ENCODE measurements at places on chromosomes 13 and 19.

- DNase-seq = no peak
Observed at GRCh38 chr13:22736084-22736767, 444.6 kb upstream of the SGCG start.

GRCh38 chr13:112601371-112601770 lies 13.4 kb upstream of the TUBGCP3 start:
- DNase-seq = no peak

DNA sequence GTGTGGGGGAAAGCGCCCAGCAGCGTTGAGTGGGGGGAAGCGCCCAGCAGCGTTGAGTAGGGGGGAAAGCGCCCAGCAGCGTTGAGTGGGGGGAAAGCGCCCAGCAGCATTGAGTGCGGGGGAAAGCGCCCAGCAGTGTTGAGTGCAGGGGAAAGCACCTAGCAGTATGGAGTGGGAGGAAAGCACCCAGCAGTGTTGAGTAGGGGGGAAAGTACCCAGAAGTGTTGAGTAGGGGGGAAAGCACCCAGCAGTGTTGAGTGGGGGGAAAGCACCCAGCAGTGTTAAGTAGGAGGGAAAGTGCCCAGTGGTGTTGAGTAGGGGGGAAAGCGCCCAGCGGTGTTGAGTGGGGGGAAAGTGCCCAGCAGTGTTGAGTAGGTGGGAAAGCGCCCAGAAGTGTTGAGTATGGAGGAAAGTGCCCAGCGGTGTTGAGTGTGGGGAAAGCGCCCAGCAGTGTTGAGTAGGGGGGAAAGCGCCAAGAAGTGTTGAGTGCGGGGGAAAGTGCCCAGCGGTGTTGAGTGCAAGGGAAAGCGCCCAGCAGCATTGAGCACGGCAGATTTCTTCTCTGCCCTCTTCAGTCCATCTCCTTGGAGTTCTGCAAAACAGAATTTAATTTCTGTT lies 138.4 kb downstream of the ATP11A start:
- no peak for DNase-seq

DNA sequence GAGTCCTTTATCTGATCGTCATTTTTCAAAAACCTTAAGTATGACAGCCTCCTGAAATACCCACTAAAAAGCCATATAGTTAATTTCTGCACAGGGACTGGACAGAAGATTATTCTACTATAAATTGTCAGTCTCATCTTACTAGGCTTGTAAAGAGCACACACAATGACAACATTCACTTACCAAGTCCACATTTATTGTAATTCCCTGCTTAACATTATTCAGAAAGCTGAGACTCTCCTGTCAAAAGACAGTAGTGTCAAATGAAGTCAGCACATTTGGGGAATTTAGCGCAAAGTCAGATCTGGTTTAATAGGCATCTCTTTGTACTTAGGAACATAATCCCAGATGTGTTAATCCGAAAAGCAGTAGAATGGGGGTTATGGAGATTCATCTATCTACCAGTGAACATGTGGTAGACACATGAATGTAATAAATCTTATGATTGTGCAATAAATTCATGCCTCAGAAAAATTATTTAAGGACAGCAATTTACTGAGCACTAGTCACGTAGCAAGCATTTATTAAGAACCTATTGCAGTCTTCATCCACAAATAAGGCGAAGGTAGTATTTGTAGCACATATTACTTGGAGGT lies 224.6 kb upstream of the GPC6 start:
- DNase-seq = no peak

- DNase-seq = no peak
Observed at GRCh38 chr13:34883396-34883795, 58.7 kb upstream of the NBEA start.

DNA sequence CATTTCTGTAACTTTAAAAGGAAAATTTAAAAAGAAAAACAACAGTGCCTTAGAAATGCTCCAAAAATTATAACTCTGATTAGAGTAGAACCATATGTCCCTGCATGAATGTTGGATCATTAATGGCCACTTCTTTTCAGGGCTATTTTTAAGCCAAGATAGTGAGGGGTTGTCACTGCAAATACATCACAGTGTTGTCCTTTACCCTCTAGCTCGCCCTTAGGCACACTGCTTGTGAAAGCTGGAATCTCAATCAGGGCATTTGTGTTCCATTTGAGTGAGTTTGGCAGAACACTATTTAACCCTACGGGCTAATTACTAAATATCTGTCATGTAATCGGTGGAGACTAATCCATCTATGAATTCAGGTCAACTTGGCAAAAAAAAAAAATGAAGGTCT lies 212.2 kb downstream of the NHLRC3 start:
- no peak for DNase-seq

- no peak for DNase-seq
Observed at GRCh38 chr19:54670576-54671357, 8.0 kb downstream of the LILRB4 start.

DNA sequence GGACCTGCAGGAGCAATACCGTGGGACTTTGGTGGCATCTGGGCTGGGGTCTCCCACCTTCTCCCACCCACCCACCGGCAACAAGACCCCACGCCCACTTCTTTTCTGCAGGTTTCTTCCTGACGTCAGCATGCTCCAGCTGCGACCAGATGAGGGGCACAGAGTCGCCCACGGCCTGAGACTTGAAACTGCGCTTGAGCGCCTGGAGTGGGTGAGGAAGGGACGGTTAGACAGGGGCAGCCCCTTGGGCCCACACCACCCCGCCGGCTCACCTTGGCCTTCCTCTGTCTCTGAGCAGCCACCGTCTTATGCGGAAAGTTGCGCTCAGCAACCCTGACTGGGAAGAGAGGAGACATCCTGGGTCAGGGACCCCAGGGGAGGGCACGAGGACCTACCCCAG lies 2.2 kb downstream of the GARIN5B start:
- no peak for DNase-seq

DNA sequence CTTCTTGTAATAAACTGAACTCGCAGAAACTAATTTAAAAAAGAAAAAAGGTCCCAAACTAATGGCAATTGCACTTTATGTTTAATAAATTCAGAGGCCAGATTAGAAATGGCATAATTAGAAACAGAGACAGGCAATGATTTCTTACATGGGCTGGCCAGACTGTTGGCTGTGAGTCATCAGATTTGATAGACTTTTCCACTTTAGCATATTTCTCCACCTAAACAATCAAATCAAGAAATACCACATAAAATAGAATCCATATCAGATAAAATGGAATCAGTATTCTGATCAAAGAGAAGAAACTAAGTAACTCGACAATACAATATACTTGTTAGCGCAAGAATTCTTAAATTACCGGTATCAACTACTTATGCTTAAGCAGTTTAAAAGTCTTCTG lies 29.0 kb downstream of the EXOSC8 start:
- DNase-seq = no peak

DNA sequence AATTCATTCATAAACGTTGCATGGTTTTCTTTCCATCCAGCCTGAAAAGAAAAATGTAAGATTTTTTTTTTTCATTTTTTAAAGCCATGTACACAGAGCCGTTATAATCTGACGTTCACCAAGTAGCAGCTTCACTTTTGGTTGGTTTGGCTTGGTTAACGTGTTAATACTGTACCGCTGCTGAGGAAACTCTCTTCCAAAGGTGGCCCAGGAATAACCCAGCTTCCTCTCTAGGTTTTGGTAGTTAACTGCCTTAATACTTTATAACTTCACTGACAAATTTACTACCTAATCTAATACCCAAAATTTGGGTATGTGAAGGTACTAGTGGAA lies 1.7 kb downstream of the INTS6 start:
- no peak for DNase-seq

GRCh38 chr13:49836516-49836915 lies 44.0 kb upstream of the KPNA3 start:
- no peak for DNase-seq

DNA sequence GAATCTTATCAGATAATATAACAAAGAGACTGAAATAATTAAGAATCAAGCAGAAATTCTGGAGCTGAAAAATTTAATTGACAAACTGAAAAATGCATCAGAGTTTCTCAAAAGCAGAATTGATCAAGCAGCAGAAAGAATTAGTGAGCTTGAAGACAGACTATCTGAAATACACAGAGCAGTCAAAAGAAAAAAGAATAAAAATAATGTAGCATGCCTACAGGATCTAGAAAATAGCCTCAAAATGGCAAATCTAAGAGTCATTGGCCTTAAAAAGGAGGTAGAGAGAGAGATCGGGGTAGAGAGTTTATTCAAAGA lies 39.2 kb downstream of the CAB39L start:
- no peak for DNase-seq

DNA sequence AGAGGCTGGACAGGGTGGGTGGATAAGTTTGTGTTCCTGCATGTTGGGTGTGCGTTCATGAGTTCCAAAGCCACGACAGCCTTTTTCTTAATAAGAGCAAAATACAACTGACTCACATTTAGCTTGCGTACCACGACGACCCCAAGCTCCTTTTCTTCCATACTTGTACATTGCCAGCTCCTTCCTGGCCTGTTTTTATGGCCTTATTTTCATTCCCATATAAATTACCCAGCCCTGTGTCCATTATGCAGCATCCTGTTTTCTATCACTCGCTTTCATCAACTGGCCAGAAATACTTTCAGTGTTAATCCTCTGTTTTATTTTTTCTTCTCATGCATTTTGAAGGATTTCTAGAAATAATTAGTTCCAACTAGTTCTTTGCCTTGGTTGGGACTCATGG lies 499.1 kb downstream of the FOXO1 start:
- DNase-seq = no peak

- DNase-seq = no peak
Observed at GRCh38 chr19:48953141-48953540, 1.5 kb upstream of the BAX start.

- no peak for DNase-seq
Observed at GRCh38 chr13:90305796-90306195, 1041.7 kb upstream of the MIR17HG start.

- DNase-seq = no peak
Observed at GRCh38 chr13:40120781-40121180, 465.3 kb downstream of the COG6 start.

- DNase-seq = no peak
Observed at GRCh38 chr13:93045836-93046235, 180.8 kb upstream of the GPC6 start.

- DNase-seq = no peak
Observed at GRCh38 chr13:27953676-27954405, 15.3 kb downstream of the CDX2 start.

- DNase-seq = no peak
Observed at GRCh38 chr19:13842291-13843103, 34.4 kb upstream of the NANOS3 start.

DNA sequence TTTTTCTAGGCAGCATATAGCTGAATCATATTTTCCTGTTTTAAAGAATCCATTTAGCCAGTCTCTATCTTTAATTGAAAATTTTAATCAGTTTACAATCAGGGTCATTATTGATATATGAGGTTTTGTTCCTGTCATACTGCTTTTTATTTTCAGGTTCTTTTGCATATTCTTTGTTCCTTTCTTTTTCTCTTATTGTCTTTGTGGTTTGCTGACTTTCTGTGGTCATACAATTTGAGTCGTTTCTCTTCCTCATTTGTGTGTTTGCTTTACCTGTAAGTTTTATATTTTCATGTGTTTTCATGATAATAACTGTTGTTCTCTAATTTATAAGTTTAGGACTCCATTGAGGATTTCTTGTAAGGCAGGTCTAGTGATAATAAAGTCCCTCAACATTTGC lies 812.6 kb downstream of the DACH1 start:
- no peak for DNase-seq

- DNase-seq = no peak
Observed at GRCh38 chr13:41386211-41386610, 71.1 kb upstream of the RGCC start.

DNA sequence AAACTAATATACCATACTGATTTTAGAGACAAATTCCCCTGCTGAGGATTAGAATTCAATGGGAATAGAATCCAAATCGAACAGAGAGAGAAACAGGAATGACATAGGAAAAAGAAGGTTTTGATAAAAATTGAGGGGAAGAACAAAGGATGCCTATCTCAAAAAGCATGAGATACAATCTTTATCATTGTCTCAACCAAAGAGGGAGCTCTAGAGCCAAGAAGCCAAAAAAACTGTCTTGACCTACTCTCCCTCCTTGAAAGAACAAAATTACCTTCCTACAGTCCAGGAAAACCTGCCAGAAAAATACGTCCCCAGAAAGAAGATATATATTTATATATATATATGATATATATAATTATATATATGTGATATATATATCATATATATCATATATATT lies 39.2 kb upstream of the MIR17HG start:
- no peak for DNase-seq

GRCh38 chr13:103794526-103794925 lies 728.3 kb upstream of the SLC10A2 start:
- no peak for DNase-seq

DNA sequence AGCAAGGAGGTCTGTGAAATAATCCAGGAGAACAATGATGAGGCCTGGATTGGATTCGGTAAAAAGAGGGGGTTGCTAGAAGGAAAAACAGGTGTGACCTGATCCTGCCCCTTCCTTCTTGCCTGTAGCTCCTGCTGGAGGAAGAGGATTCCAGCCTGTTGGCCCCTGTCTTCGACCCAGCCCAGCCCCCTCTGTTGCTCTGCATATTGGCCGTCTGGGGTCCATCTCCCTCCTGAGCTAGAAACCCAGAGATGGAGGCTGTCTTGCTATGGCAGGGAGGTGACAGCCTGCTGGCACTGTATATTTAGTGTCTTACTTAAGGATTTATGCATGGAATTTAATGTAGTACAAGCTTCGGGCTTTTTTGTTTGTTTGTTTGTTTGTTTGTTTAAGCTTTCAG lies 6.6 kb downstream of the DMRTC2 start:
- DNase-seq = no peak

GRCh38 chr13:47903836-47904235 lies 97.2 kb downstream of the SUCLA2 start:
- no peak for DNase-seq

DNA sequence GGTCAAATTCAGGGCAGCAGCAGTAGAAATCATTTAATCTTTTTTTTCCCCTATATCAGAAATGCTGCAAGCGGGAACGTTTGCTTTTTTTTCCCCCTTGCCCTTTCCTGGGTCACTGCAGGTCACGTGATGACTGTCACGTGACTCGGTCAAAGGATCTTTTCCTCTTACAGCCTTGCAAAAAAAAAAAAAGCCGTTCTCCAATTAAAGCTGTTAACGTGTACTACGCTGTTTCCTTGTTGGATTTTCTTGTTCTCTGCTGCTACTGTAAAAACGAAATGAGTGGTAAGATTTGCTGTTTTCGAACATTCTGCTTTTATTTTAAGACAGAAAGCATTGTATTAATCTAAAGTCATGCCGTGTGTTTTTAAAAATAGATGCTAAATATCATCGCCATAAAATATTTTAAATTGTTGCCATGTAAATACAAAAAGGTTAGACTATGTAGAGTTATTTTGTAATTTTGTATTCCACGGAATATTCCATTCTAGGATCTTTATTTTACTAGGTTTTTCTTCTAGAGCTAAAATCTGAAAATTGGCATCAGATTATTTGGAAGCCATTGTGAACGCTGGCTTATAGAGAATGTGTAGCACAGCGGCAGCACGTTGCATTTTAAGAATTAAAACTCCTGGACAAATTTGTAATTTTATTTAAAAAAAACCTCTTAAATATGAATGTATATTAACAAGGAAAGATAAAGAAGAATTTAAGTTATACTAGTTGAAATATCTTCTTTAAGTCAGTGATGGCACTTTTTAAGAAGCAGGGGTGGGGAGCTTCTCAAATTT lies 109.8 kb upstream of the MLNR start:
- peak; percentile 68 for DNase-seq

GRCh38 chr19:30444253-30444671 lies 72.1 kb downstream of the ZNF536 start:
- no peak for DNase-seq

- DNase-seq = no peak
Observed at GRCh38 chr13:29721766-29722165, 126.3 kb upstream of the SLC7A1 start.
